Activated CD8-positive, alpha-beta T cell treated with anti-CD3 and anti-CD28 coated beads, Interleukin-2, amount 10 ng/mL, durations not matched to agents 7 days and 5 days (primary cell): ENCODE measurements at places on chromosomes 7 and 10.

GRCh38 chr10:51642581-51642980 lies 56.8 kb downstream of the CSTF2T start:
- DNase-seq = no peak

DNA sequence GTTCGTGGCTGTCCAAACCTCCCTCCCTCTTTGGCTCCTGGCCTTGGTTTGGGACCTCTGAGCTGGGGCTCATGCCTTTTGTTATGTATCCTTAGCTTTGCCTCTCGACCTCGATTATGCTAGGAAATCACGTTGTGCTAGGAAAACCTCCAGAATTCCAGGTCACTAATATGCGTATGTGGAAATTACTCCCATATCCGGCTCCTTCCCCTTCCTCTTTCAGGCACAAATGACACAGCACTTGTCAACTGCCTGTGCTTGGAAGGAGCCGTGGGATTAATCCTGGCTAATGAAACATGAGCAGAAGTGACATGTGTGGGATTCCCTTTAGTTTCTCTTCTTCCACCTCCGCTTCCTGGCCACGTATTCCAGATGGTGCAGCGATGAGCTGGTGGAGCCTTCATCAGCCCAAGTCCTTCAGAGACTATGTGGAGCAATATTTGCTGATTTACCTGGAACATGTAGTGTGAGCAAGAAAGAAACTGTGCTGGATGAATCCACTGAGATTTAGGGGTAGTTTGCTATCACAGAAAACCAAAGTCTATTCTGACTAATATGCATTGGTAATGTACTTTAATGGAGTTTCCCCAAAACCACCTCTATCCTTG lies 149.2 kb downstream of the REEP3 start:
- DNase-seq = no peak

GRCh38 chr10:45513551-45513950 lies 139.5 kb downstream of the ALOX5 start:
- no peak for DNase-seq

DNA sequence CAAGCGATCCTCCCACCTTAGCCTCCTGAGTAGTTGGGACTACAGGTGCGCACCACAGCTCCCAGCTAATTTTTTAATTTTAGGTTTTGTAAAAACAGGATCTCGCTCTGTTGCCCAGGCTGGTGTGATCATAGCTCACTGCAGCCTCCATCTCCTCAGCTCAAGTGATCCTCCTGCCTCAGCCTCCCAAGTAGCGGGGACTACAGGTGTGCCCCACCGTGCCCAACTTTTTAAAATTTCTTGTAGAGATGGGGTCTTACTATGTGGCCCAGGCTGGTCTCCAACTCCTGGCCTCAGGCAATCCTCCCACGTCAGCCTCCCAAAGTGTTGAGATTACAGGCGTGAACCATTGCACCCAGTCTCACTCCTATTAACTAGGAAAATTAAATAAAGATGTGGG lies 7.5 kb downstream of the TMEM225B start:
- no peak for DNase-seq

DNA sequence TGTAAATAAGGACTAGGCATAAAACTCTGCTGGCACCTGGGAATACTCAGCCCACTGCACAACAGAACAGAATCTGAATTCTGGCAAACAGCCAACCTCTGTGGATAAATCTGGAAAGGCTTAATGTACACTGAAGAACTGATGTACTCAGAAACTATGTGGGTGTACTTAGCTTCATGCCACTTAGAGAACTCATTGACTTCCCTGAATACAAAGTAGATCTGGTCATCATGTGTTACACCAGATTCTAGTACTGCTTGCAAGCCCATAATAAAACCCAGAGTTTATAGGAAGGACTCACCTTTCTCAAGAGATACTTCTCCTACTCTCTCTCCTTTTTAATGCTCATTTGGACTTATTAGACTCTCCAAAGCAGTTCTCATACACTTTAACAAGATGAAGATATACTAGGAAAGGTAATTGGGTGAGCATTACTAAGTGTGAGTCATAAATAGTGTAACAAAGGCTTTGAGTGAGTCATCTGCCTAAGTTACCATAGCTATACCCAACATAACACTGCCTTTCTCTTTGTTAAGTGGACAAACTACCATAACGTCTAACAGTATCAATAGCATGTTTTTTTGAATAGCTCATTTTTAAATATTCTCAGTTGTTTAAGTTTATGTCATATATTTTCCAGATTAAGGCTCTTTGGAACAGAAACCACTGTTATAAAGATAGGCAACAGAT lies 309.1 kb downstream of the MDFIC start:
- no peak for DNase-seq

- DNase-seq = no peak
Measured at GRCh38 chr10:29100505-29100904, 188.4 kb upstream of the LYZL1 start.
